Thoracic aorta (tissue), 2 donors: ENCODE measurements at places on chromosomes 3 and 15.
A peak's percentile ranks its signal among the peaks of the same experiment; 100 is the strongest.

- DNase-seq: no peak
Measured at GRCh38 chr15:58469432-58470353, 37.9 kb downstream of the LIPC start.

- DNase-seq: no peak
Measured at GRCh38 chr15:74812533-74812932, at the start of gene LMAN1L. Gene LMAN1L (plus strand): TSS chr15:74812835. CDS start chr15:74812855, 20 bp downstream.

DNA sequence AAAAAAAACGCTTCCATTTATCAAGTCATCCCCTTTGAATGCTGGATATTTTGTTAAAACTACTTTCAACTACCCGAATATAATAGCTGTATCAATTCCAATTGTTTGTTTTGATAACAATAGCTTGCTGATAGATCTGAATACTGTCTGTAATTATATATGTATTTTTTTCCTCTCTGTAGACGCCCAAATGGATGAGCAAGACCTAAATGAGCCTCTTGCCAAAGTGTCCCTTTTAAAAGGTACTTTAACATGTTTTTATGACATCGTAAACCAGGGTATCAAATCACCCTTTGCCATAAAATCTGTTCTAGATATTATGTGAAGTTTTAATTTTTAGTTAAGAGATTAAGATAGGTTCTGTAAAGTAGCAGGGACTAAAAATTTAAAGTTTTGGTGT lies 111.5 kb upstream of the FLNB start:
- DNase-seq: no peak

DNA sequence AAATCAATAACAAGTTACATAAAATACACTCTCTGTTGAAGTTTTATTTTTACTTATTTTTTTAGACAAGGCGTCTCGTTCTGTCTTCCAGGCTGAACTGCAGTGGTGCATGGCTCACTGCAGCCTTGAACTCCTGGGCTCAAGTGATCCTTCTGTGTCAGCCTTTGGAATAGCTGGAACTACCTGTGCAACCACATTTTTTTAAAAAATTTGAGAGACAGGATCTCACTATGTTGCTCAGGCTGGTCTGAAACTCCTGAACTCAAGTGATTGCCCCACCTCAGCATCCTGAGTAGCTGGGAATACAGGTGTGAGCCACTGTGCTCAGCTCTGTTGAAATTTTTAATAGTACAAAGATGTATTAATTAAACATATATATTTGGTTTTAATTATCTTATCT lies 614.3 kb upstream of the ARRDC4 start:
- no peak for DNase-seq

- DNase-seq: no peak
Measured at GRCh38 chr15:77784361-77785292, 151.9 kb upstream of the LINGO1 start.

DNA sequence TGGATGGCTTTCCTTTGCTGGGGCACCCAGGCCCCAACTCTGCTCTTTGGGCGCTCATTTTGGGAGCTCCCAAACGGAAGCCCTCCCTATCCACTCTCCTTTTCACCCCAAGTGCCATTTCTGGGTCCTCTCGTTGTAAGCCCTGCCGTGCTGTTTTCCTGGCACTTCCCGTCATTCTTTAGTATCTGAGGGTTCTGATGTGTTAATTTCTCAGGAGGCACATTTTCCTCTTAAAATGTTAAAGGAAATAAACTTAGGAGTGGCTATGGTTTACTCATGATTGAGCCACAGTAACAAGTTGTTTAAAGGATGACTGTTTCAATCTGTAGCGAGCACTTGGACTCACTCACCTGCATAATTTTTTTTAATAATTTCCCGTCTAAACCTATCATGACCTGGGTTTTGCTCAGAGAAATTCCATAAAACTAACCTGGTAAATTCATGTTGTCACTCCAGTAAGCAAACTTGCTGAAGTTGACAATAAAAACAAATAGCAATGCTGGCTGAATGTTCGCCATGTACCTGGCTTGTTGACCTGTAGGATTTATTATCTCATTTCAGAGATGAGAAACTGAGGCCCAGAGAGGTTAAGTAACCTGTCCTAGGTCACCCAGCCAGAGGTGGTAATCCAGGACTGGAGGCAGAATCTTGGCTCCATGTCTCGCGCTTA lies 10.6 kb downstream of the ALDH1A3 start:
- no peak for DNase-seq

- DNase-seq: no peak
Measured at GRCh38 chr15:55860468-55860867, 117.5 kb upstream of the PRTG start.

GRCh38 chr3:86865506-86865905 lies 125.4 kb downstream of the VGLL3 start:
- DNase-seq: no peak

DNA sequence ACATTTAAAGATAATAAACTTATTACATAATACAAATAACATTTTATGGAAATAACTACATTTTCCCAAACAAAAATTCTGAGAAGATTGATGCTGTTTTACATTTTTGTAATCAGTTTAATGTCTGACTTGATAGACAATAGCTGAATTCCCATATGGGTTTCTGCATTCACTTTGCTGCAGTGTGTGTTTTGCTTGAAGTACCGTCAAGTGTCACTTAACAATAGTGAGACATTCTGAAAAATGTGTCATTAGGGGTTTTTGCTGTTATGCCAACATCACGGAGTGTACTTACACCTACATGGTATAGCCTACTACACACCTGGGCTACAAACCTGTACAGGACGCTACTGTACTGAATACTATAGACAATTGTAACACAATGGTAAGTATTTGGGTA lies 57.5 kb downstream of the USF3 start:
- no peak for DNase-seq

GRCh38 chr3:19202303-19202702 lies 54.0 kb downstream of the KCNH8 start:
- no peak for DNase-seq

GRCh38 chr15:97401970-97402369 lies 558.5 kb upstream of the ARRDC4 start:
- no peak for DNase-seq

GRCh38 chr3:128933213-128933921 lies 53.9 kb downstream of the ACAD9 start:
- DNase-seq: no peak

DNA sequence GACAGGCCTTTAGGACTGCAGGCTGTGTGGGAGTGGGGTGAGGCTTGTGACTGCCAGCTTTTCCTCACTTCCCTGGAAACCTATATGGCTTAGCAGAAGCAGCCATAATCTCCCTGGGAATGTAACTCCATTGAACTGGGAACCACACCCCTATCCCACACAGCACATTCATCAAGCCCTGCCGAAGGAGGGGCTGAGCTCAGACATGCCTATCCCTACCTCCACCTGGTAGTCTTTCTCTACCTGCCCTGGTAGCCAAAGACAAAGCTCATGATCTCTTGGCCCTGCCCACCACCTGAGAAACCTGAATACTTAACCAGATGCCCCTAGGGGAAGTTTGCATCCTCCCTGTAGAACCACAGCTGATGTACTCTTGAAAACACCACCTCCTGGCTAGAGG lies 219.8 kb downstream of the UNC13C start:
- no peak for DNase-seq

- DNase-seq: no peak
Measured at GRCh38 chr3:158742871-158743663, 10.8 kb upstream of the RARRES1 start.

DNA sequence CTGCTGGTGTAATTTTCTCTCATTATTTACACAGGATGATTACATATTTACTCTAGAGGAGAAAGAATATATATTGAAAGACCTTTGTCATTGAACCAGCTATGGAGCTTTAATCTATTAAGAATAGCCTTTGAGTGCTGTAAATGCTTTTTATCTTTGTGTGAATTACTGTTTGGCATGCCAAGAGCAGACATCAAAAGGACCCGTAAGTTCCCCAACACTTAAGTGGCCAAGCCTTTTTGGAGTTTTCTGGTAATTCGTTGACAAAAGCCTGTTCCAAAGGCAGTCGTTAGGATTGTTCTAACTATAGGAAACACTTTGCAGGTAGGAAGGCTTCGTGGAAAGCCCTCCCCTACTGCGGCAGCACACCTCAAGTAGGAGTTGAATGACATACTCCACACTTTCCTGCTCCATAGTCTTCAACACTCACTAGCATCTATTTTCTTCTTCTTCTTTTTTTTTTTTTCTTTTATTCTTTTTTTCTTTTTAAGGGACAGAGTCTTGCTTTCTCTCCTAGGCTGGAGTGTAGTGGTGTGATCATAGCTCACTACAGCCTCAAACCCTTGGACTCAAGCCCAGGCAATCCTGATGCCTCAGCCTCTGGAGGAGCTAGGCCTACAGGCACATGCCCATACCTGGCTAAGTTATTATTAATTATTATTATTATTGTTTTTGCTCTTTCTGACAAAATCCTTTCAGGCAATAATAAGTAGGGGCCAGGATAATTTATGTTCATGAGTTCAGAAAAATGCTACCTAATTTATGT lies 98.6 kb downstream of the SUCNR1 start:
- no peak for DNase-seq

- DNase-seq: no peak
Measured at GRCh38 chr3:52789746-52790040, 4.9 kb upstream of the ITIH3 start.

DNA sequence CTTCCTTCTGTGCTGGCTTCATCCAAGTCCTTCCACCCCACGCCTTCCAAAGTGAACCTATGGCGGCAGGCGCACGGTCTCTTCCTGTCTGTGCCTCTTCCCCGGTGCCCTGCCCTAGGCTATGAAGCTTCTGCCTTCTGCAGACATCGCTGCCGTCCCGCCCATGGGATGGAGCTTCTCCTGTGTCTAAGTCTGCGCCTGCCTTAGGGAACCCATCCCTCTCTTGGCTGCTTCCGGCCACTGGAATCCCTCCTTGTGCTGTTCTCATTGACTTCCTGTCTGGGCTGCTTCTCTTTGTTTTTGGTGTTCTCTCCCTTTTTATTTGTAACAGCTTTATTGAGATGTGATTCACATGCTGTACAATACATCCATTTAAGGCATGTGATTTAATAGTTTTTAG lies 17.2 kb downstream of the CHCHD6 start:
- no peak for DNase-seq

DNA sequence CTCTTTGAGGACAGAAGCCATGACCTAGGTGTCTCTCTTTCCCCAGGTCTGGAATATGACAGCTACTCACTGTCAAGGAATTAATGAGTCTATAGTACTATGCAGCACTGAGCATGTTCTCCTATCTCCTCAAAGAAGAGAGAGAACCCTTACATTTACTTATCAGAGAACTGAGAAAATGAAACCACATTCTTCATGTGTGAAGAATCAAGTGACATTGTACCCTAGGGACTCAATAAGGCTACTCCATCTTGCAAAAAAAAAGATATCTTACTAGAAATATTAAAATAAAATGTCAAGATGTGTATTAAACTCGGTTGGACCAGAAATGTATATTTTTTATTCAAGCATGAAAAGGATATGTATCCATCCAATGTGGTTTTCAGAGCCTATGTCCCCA lies 133.2 kb upstream of the COL8A1 start:
- no peak for DNase-seq

- no peak for DNase-seq
Measured at GRCh38 chr3:13849018-13849417, 30.9 kb downstream of the WNT7A start.

DNA sequence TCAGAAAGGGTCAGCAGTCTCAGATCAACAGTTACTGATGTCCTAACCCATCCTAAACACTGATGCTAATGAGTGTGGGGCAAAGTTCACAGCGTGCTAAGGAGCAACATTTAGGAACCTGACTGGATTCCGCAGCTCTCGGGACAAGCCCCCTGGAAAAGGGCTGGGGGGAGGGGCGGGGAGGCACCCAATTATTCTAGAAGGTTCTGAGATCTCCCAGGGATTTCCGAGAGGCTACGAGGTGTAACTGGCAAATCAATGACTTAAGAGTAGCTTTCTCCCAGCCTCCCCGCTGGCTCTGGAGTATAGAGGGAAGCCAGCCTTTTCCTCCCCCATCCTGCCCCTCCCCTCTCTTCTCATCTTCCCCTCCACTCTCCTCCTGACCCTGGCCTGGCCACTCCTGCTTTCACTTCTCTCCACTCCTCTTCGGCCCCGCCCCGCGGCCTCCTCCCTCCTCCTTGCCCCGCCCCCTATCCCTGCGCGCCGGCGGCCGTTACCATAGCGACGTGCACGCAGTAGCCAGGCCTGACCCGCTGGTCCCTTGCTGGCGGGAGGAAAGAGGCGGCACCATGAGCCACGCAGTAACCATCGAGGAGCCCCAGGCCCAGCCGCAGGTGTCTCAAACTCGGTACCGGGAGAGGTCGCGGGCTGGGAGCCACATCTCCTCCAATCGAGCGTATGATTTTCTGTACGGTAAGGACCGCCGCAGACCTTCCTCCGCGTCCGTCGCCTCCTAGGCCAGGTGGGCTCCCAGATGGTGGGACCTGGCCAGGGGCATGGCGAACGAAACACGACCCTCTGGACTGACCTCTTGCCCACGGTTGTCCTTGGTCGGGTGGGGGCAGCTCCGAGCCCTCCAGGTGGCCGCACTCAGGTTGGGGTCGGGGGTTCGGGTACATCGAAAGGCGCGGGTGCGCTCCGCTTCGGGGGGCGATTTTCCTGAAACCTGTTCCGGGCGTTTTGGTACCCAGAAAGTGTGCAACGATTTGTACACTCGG lies at the start of gene CFAP91:
TSS of gene CFAP91 (plus strand) at position 493 of the 998 bp plus-strand sequence. CDS start at position 570, 77 bp downstream.
- DNase-seq: peak; percentile 98

DNA sequence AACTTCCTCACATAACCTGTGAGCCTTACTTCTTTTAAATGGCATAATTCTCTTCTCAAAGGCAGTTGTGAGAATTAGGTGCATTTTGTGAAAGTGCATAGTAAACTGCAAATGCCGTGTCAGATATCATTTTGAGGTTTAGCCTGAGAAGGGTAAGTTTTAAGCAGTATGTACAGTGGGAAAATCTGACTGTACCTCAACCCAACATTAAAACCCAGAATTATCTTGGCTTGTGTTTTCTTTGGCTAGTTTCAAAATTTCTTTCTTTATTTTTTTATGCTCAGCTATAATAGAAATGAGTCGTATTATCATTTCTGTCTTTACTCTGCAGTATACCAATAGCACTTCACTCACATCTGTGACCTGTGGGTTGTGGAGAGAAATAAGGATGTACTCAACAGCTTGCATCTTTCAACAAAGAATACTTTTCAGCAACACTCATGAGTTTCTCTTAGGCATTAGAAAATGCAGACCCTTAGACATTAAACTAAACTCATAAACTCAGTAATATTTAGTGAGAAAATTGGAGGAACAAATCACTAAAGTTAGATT lies 65.7 kb downstream of the RASA2 start:
- no peak for DNase-seq

DNA sequence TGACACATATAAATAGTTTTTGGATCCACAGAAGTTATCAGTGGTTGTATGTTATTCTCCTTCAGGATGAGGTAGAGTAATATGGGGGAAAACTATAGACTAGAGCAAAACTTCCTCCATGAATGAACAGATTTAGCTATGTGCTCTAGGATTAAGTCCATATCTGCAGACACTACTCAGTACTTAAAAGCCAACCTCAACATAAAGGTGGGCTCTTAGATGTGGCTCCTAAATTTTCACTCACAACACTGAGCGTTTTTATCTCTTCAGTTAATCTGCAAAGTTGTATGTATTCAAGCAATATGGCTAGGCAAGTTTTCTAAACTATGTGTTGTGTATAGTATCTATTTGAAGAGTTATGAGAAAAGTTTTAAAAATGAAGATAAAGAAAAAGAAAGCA lies 147.0 kb upstream of the SLITRK3 start:
- DNase-seq: no peak
